ENCODE measurements at places on chromosomes 16 and 17.

- peak; percentile 26 for DNase-seq
Observed at GRCh38 chr17:75181608-75182318, 996 bp downstream of the SUMO2 start.

- no peak for DNase-seq
Observed at GRCh38 chr17:50620858-50621257, 13.8 kb upstream of the ABCC3 start.

GRCh38 chr16:10121897-10122425 lies 60.3 kb downstream of the GRIN2A start:
- no peak for DNase-seq

DNA sequence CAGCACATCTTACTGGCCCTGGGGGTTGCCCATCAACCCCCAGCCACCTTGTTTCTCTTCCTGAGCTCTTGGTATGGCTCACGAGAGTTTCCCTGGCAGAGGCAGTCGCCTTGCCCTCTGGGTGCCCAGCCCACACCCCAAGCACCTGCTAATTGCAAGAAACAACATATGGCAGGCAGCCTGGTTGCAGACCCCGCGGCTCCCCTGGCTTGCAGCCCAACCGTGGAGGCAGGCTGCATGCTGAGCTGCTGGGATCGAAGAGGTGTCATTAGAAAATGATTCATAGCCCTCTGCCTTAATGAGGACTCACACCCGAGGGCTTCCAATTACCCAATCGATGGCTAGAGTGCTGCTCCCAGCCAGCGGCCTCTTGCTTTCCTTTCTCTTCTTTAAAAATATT lies 115.7 kb downstream of the TMEM114 start:
- no peak for DNase-seq

DNA sequence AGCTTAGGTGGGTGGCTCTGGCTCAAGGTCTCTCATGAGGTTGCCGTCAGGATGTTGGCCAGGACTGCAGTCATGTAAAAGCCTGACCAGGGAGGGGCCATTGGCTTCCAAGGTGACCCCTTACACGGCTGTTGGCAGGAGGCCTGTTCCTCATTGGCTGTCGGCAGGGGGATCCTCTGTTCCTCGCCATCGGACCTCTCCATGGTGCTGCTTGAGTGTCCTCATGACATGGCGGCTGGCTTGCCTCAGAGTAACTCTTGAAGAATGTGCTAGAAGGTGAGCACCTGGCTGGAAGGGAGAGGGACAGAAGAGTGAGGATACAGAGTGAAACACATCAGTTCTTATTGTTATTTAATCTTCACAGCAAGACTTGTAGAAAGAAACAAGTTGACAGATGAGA lies 4.7 kb upstream of the RPRML start:
- no peak for DNase-seq

DNA sequence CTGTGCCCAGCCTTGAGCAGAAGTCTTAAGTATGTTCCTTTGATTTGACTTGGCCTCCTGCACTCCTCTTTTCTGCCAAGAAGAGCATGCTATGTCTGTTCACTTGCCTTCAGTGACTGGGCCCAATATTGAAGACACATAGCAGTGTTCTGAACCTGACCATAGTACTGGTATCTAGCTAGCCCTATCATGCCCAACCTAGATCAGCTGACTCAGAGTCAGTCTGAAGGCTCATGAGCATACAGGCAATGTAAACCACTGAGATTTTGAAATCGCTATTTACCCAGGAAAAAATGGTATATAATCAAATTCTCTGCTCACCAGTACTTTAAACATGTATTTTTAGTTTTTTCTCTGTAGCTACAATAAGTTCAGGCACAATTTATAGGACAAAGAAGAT lies 129.4 kb downstream of the TANC2 start:
- DNase-seq = no peak

GRCh38 chr17:71438631-71439146 lies 682.1 kb upstream of the SOX9 start:
- DNase-seq = no peak

- DNase-seq = no peak
Observed at GRCh38 chr16:72739577-72739976, 308.4 kb downstream of the ZFHX3 start.

DNA sequence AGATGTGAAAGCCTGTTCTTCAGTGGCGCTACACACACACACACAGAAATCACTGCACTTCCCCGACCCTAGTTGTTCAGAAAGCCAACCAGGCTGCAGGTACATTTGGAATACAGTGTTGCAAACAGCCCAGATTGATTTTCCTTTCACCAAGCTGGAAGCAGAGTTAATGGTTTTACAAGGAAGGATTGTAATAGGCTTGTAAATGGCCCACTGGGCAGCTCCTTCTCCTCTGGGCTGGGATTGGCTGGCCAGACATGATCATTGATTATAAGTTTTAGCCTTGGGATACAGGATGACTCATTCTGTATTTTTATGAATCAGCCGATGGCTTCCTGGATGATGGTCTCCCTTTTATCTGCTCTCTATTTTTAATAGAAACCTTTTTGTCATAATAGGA lies 2.5 kb downstream of the VAT1L start:
- no peak for DNase-seq

DNA sequence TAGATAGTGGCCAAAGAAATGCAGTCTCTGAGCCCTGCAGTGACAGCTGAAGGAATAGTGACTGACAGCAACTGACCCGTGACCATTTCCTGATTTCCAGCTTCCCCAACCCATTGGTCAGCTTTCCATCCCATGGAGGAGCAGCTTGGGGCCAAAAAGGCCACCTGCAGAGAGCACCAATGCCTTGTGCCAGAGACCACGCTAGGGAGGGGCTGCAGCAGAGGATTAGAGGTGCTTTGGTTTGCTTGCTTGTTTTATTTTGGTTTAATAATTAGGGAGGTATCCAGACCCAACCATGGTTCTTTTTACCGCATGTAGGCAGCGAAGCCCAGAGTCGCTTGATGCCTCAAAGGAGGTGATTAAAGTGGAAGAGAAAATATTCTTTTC lies 61.3 kb upstream of the SIAH1 start:
- no peak for DNase-seq

DNA sequence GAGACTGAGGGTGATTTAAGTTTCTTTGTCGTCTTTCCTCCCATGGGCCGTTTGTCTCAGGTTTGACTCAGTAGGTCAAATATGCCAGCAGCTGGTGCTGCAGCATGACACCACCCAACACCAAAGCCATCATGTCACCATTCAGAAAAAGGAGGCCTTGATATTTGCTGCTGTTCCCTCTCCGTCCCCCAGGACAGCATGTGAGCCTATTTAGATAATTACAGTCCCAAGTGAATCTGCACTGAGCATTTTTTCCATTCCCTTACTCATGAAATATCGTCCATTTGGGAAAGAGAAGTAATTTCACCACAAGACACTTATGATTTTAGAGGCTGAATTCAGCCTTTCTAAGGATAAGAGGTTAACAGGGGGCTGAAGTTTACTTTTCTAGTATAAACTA lies 62.2 kb upstream of the ADORA2B start:
- no peak for DNase-seq

- DNase-seq = no peak
Observed at GRCh38 chr17:72445055-72445991, 324.5 kb downstream of the SOX9 start.

DNA sequence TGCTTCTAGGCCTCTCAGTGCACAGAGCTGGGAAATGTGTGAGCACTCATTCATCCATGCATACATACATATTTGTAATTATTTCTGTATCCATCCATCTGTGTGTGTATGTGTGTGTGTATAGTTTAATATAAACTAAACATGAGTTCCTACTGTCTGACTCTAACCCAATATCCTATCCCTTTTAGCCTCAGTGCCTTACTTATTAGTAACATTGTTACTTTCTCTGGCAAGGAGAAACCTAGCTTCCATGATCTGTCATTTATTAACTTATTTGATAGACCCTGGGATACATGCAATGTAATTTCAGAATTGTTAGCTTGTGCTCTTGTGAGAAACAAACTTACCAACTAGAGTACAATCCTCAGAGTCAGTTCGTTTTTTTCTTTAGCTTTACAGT lies 59.0 kb upstream of the WSCD1 start:
- no peak for DNase-seq

DNA sequence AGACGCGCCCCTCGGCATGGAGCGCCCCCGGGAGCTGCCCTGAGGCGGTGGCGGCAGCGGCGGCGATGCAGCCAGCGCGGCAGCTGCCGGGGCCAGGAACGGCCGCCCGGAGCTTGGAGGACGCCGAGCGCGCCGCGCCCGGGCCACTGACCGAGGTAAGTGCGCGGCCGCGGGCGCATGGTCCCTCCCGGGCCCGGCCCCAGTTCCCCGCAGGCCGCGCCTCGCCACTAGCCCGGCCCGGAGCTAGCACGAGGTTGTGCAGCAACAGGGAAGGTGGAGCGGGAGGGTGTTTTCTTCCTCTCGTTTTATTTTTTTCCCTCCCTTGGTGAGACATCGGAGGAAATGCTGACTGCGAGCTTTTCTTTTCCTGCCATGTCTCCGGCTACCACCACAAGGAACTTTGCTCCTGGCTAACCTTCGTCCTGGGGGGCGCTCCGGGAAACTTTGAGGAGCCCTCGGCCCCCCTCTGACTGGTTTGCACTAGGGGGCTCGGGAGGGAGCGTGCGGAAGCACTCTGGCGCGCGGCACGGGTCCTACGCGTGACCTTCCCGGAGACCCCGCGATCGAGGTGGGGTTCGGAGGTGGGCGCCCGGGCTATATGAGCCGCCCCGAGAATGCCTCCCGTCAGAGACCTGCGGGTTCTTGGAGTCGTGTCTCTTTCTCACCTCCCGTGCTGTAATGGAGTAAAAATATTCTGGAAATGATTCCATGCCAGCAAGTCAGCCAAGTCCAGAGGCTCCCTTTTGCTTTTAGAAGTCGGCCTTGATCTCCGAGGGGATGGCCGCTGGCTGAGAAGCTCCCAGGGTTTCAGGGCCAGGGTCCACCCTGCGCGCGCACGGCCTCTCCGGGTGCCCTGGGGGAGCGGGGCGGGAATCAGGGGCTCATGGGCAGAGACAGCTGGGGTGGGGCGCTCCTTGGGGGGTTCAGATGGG lies 868 bp downstream of the KCNJ12 start:
- DNase-seq = no peak

DNA sequence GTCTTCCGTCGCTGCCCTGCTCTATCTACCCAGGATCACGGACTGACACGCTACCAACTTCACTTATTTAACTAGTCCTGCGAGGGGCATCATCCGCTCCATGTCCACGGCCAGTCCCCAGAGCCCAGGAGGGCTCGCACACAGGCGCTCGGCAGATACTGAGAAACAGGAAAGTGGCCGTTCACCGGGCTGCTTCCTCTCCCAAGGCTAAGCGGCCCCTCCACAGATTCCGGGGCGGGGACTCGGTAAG lies 388 bp downstream of the OXLD1 start:
- DNase-seq = peak; percentile 15

DNA sequence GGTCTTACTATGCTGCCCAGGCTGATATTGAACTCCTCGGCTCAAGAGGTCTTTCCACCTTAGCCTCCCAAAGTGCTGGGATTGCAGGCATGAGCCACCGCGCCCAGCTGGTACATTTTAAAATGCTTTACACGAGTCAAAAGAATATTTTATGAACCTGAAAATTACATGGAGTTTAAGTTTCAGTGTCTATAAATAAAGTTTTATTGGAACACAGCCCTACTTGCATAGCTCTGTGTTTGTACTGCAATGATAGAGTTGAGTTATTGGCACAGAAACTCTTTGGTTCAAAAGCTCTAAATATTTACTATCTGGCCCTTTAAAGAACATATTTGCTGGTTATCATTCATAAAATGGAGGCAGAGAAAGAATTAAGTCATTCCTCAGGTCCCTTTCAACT lies 24.3 kb downstream of the MAP2K6 start:
- no peak for DNase-seq

- no peak for DNase-seq
Observed at GRCh38 chr16:89921702-89922476, 1.3 kb upstream of the TUBB3 start.

- no peak for DNase-seq
Observed at GRCh38 chr17:71398800-71399219, 722.0 kb upstream of the SOX9 start.

- no peak for DNase-seq
Observed at GRCh38 chr16:9791556-9791955, 390.7 kb downstream of the GRIN2A start.

- no peak for DNase-seq
Observed at GRCh38 chr16:23124315-23124714, 24.9 kb downstream of the USP31 start.
